ENCODE measurements at places on chromosomes 2 and 18. TPM values are rescaled to one million over a fixed set of nuclear protein-coding genes. Genes with fewer than 3 reads are reported as not detected.

GRCh38 chr2:44793322-44793870 is 148.1 kb upstream of the SIX3 start:
- no peak overlapping the region for H3K27ac ChIP-seq
- DNase-seq: no peak
- no peaks in the 10 kb centered on the region for H3K27me3 ChIP-seq
- H3K4me1 ChIP-seq: no peaks in the 10 kb centered on the region
- no peaks in the 10 kb centered on the region for H3K36me3 ChIP-seq

- no peak for DNase-seq
- H3K4me3 ChIP-seq: no peak overlapping the region
- no peaks in the 10 kb centered on the region for H3K4me1 ChIP-seq
- H3K27ac ChIP-seq: no peak overlapping the region
- H3K36me3 ChIP-seq: no peaks in the 10 kb centered on the region
These were observed 65.3 kb downstream of the CXCR4 start for GRCh38 chr2:136052369-136053362.

DNA sequence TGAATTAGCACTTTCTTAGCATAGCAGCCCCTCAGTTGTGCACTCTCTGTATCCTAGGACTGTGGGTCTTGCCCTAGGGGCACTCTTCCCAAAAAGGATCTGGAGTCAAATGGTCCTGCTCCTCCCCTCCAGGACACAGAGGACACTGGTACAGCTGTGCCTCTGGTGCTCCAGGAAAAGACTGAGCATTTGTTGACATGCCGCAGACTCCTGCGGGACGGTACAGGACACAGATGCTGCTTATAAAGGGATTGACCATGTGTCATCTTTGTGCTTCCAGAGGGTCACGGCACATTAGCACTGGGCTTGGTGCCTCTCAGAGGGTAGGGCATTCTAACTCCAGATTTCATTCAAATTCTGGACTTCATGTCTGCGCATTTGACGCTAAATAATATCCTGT is 110.5 kb downstream of the KLF7 start:
- H3K27me3 ChIP-seq: no peaks in the 10 kb centered on the region
- H3K27ac ChIP-seq: no peak overlapping the region
- DNase-seq: no peak
- H3K4me1 ChIP-seq: no peaks in the 10 kb centered on the region
- no peak overlapping the region for H3K4me3 ChIP-seq

GRCh38 chr2:54076586-54076985 is 38.8 kb upstream of the ACYP2 start:
- no peak for DNase-seq
- no peaks in the 10 kb centered on the region for H3K27me3 ChIP-seq
- no peak overlapping the region for H3K4me3 ChIP-seq
- H3K4me1 ChIP-seq: no peaks in the 10 kb centered on the region
- no peaks in the 10 kb centered on the region for H3K36me3 ChIP-seq
- no peak overlapping the region for H3K27ac ChIP-seq

- no peaks in the 10 kb centered on the region for H3K4me1 ChIP-seq
- no peak for DNase-seq
- H3K36me3 ChIP-seq: no peaks in the 10 kb centered on the region
- no peak overlapping the region for H3K27ac ChIP-seq
- no peaks in the 10 kb centered on the region for H3K27me3 ChIP-seq
- no peak overlapping the region for H3K4me3 ChIP-seq
These were observed 86.5 kb upstream of the ACAA2 start for GRCh38 chr18:49899657-49900330.

- DNase-seq: no peak
- no peaks in the 10 kb centered on the region for H3K4me1 ChIP-seq
- H3K36me3 ChIP-seq: no peaks in the 10 kb centered on the region
- H3K4me3 ChIP-seq: no peak overlapping the region
- no peaks in the 10 kb centered on the region for H3K27me3 ChIP-seq
These were observed 121.5 kb downstream of the PIEZO2 start for GRCh38 chr18:11027862-11028261.

The TUBA3D gene
- total RNA-seq: 1.0 TPM

The RBM43 gene
- total RNA-seq: 13.0 TPM

The DYNAP gene
- not detected for total RNA-seq

The IHH gene
- 0.83 TPM for total RNA-seq

All from uterus (tissue), 4 donors.